ENCODE measurements at places on chromosomes 5 and 9.

DNA sequence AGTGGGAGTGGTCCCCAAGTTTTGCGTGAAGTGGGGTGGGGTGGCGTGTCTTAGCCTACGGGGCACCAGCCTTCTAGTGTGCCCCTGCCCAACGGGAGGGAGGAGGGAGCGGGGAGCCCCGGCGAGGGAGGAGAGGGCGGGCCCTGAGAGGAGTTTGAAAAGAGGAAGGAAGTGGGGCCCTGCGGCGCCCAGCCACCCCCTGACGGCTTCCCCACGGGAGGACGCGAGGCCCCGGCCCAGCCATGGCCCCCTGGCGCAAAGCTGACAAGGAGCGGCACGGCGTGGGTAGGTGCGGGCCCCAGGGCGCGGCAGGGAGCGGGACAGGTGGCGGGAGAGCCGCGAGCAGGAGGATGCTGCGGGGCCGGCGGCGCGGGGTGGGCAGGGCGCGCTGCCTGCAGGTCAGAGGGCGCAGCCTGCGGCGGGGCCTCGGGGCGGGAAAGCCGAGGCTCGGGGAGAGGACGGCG is at the start of gene DOCK2:
TSS of gene DOCK2 (plus strand) at position 191 of the 464 bp plus-strand sequence. CDS start at position 243, 52 bp downstream.
- no peak for DNase-seq

GRCh38 chr5:142726188-142726731 is 40.4 kb upstream of the FGF1 start:
- no peak for DNase-seq

DNA sequence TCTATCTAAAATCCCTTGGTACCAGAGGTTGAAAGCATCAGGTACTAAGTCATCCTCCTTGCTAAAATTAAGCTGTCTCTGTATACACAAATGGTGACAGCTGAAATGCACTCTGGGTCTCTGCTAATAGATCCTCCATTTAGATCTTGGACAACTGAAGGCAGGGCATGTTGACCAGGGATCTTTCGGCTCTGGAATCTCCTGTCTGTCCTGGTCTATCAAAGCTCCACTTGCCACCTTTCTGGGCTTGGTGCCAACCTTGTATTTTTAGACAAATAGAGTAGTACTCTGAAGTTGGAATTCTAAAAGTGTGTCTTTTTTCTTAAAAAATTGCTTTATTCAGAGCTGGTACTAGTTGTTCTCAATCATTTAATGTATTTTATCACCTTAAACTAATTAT is 135.2 kb upstream of the HMHB1 start:
- DNase-seq = no peak

- no peak for DNase-seq
These were observed 162.8 kb downstream of the KCTD16 start for GRCh38 chr5:144333336-144333920.
